ENCODE measurements at places on chromosomes 6 and 20.
A peak's percentile ranks its signal among the peaks of the same experiment; 100 is the strongest.

GRCh38 chr6:164911151-164911550 lies 398.3 kb downstream of the C6orf118 start:
- DNase-seq: no peak

- no peak for DNase-seq
These were observed 189.4 kb upstream of the PRDM1 start for GRCh38 chr6:105896821-105897095.

DNA sequence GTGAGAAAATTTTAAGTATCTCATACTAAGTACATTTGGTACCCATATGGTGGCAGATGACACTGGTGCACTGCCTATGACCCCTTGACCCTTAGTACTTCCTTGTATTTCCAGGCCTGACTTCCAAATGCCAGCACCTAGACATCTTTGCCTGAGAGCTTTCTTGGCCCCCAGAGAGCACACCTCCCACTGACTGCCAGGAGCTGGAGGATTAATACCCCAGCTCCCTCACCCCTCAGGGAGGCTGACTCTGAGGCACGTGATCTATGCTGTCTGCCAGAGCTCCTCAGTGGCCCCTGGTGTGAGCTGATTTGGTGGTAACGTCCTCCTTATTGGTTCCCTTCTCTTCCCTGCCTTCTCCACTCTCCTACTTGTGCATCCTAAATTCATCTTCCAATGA lies 38.0 kb downstream of the BFSP1 start:
- DNase-seq: no peak

- no peak for DNase-seq
These were observed 16.8 kb upstream of the IP6K3 start for GRCh38 chr6:33763483-33763882.

DNA sequence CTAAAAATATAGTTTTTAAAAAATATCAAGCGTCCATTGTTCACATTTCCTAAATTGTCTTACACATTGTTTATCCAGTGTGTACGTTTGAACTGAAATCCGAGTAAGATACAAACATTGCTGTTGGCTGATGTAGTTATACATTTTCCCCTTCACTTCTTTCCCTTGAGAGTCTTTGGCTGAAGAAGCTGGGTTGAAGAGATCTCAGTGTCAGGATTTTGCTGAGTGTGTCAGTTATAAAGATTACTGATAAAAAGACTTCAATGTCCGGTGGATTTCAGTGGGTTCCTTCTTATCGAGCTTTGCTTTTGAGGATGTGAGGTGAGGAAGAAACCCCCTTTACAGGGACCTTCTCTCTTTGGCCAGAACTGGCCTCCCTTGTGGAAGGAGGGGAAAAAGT lies 20.5 kb downstream of the RFPL4B start:
- DNase-seq: no peak

DNA sequence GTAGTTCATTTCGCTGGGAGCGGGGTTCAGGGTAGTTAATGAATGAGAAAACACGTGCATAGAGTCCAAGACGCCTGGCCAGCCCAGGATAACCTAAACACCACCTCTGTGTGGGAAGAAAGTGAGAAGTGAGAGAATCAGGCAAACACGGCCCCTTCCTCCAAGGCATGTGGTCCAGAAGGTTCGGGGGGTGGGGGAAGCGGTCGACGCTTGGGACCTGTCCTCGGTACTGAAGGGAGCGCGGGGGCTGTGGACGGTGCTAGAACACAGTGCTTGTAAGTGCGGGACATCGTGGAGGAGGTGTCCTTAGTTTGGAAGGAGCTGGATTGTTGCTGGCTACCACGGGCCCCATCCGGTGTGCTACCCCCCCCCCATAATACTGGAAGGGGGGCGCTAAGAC lies 1.7 kb upstream of the VSTM2L start:
- DNase-seq: no peak

DNA sequence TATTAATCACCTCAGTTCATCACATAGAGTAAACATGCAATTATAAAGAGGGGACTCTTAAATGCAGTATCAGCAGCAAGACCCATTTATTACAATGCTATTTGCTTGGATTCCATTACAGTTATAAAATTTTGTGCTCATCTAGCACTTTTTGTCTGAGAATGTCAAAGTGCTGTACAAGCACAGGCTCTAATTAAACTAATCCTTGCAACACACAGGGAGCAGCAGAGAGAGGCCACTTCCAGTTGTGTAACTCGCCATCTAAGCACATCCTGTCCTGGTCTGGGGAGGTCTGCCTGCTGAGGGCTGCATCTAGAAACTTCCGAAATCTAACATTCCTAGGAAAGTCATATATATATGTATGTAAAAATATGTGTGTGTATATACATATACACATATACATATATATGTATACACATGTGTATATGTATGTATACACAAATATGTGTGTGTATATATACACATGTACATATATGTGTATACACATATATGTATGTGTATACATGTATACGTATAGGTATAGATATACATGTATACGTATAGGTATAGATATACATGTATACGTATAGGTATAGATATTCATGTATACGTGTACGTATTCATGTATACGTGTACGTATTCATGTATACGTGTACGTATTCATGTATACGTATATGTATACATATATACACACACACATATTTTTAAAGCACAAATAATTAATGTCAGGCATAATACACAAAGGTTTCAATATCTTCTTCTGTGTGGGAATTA lies 136.4 kb upstream of the JARID2 start:
- peak; percentile 55 for DNase-seq

- no peak for DNase-seq
These were observed 19.5 kb downstream of the OR2B2 start for GRCh38 chr6:27892649-27893058.

GRCh38 chr20:833121-833449 lies 430 bp upstream of the FAM110A start:
- no peak for DNase-seq

DNA sequence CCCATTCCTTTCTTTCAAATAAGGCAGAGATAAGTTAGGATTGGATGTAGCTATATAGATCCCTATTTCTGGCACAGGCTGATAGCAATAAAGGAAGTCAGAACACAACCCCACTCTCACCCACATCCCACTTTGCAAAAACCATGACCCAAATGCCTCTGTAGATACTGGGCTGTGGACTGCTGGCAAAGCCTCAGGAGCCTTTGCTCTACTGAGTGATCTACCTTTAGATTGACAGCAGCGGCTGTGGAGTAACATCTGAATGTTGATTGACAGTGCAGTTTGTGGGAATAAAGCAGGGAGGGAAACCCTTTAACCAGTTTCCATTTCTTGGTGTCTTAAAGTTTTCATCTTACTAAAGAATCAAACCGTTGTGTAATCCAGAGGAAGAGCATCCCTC lies 6.7 kb upstream of the TMEM30A start:
- DNase-seq: no peak

DNA sequence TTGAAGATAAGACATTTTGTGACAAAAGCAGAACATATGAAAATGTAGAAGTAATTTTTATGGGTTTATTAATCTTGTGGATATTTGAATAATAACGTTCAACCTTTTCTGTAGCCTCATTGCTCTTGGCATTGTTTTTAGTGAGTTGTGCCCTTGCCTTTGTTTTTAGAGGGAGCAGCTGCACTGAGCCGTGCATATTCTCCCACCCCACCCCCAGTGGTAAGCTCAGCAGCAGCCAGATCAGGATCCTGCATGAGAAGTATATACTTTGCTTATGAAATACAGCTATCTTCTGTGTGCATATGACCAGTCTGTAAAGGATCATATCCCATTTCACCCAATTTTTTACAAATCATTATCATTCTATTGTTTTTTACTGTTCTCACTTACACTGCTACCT lies 184.2 kb downstream of the COL9A1 start:
- no peak for DNase-seq

- DNase-seq: no peak
These were observed 86.1 kb downstream of the MAP7 start for GRCh38 chr6:136464148-136464547.

GRCh38 chr6:169763881-169764280 lies 12.5 kb downstream of the ERMARD start:
- no peak for DNase-seq

DNA sequence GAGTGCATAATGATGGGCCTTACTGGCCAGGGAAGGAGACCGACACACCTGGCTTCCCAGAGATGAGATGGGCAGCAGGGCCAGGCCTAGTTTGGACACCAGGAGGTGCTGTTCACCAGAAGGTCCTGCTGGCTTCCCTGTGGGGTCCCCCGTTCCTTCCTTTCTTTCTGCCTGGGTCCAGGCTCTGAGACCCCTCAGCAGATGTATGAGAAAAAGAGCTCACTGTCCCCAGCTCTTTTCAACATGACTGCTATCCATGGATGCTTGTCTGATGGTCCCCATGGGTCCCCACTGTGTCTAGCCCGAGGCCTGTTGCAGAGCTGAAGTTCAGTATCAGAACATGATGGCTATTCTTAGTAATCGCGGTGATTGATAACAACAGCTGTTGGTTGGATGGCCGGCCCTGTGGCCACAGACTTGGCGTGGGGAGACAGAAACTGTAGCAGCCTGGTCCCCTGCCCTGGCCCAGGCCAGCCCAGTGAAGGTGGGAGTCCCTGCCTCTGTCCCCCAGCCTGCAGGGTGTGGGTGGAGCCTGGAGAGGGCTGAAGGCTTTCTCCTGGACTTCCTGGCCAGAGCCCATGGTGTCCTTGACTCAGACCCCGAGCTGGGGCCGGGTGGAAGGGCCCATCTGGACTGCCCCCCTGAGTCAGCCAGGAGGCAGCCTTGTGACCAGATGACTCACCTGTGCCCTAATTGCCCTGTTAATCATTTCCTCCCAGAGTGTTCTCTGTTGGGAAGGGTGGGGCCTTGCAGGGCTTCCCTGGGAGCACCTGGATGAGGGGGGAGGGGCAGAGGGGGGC lies 9.9 kb upstream of the BAK1 start:
- no peak for DNase-seq

DNA sequence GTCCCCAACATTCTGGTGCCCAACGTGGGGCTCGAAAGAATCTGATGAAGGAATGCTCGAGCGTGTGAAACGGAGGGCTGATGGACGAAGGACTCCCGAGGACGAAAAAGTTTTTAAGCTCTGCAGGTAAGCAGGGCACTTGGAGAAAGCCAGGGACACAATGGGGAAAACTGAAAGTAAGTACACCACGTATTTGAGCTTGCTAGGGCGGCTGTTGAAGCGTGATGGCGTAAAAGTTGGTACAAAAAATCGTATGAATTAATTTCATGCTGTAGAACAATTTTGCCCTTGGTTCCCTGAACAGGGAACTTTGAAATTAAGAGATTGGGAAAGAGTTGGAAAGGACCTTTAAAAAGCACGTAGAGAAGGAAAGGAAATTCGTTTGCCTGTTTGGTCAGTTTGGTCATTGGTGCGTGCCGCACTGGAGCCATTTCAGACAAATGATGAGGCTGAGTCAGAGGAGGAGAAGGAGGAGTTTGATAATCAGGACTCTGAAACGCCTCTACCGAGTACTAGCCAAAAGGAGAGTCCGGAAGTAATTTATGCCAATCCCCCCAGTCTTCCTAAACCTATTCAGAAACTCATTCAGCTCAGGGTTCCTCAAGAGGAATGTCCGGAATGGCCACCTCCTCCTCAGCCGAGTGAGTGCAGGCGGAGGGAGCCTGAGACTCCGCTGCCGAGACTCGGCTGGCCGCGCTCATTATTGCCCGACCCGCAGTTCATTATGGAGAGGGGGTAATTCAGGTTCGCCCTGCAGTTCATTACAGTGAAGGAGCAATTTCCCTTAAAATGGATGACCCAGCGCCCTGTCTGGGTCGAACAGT lies 59.2 kb upstream of the PRSS16 start:
- peak; percentile 46 for DNase-seq

- DNase-seq: no peak
These were observed 148.3 kb downstream of the RFX6 start for GRCh38 chr6:117025310-117025709.

DNA sequence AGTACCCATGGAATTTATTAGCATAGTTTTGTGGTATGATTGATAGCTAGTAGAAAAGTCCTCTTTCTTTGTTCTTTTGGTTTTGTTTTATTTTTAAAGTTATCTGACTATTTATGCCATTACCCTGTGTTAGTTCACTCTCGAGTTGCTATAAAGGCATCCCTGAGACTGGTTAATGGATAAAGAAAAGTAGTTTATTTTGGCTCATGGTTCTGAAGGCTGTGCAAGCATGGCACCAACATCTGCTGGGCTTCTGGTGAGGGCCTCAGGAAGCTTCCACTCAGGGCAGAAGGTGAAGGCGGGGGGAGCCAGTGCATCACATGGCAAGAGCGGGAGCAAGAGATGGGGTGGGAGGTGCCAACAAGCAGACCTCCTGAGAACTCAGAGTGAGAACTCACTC lies 166.5 kb downstream of the MTHFD1L start:
- no peak for DNase-seq

GRCh38 chr6:151409260-151409659 lies 17.9 kb upstream of the ZBTB2 start:
- no peak for DNase-seq

DNA sequence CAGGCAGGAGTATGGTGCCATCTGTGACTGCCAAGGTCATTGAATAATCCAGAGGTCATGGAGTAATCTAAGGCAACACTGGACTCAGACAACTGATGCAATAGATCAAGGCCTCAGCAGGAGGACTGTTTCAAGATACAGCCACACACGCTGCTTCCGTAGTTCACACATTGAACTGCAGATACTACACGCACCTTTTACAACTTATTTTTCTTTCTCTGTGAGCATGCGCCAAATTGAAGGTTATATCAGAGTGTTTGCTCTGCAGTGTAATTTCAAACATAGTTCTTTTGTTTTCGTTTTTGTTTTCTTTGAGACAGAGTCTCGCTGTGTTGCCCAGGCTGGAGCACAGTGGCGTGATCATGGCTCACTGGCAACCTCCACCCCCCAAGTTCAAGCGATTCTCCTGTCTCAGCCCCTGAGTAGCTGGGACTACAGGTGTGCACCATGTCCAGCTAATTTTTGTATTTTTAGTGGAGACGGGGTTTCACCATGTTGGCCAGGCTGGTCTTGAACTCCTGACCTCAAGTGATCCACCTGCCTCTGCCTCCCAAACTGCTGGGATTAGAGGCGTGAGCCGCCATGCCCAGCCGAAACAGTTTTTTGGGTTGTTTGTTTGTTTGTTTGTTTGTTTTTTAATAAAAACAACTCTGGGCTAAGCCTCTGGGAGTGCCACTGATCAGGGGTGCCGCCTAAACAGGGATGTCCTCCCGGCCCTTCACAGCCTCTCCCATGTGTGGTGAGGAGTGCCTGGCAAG lies 96.6 kb upstream of the NAA20 start:
- no peak for DNase-seq

DNA sequence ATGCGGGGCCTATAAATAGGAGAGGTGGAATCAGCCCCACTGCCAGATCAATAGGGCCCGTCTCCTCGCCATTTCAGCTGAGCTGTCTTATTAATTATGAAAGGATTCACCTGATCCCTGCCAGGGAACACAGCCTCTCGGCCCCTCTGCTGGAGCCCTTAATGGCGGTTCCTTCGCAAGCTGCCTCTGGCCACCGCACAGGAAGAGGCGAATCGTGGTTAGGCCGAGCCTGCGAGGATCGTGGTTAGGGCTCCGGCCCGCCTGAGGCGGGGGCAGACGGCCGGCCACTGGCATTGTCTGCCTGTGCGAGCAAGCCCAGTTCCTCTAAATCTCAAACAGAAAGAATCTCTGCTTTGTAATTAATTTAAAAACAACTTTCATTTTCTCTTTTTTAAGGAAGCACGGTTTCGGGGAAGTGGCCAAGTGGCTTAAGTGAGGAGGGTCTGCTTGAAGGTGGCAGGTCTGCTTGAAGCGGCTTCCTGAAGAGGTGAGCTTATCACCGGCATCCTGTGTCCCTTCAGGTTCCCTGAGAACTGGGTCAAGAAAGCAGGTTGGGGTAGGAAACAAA lies 9.2 kb downstream of the NRN1 start:
- peak; percentile 79 for DNase-seq

All from inflammatory macrophage (primary cell).